ENCODE measurements at places on chromosomes 12 and 14.

GRCh38 chr12:64088431-64089349 lies 133.4 kb downstream of the KICS2 start:
- DNase-seq = peak; percentile 69

GRCh38 chr12:76674669-76675315 lies 89.1 kb upstream of the ZDHHC17 start:
- no peak for DNase-seq

- peak; percentile 18 for DNase-seq
These were observed 24.3 kb downstream of the SYNDIG1L start for GRCh38 chr14:74401504-74402241.

- DNase-seq = no peak
These were observed 2.4 kb downstream of the VPS37B start for GRCh38 chr12:122893208-122894153.

GRCh38 chr12:5307065-5307464 lies 124.8 kb upstream of the NTF3 start:
- no peak for DNase-seq

- no peak for DNase-seq
These were observed 135.7 kb downstream of the TMEM132C start for GRCh38 chr12:128402486-128403243.

DNA sequence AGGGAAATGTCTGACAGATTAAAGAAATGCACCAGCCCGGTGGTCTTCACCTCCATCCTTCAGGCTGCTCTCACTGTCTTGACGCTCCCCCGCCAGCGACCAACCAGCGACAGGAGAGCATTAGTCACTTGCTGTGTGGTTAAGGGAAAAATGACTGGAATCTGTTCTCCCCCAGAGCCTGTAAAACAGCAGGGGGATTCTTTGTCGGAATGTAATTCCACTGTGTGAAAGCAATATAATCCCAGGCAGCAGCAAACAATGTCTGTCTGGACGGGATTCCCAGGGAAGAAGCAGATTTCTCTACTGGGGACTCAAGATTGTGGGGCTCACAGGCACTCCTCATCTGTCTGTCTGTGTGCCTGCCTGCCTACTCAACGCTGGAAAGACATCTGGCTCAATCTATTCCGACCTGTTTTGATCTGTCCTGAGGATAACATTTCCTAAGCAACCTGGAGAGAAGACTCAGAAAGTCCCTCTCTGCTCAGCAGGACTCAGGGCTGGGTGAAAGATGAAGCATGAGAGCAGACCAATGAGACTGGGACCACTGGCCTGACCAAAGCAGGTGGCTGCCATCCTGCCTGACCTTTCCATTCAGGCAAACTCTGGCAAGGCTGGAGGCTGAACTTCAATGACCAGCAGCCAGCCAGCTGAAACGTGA lies 54.6 kb downstream of the NUAK1 start:
- no peak for DNase-seq

DNA sequence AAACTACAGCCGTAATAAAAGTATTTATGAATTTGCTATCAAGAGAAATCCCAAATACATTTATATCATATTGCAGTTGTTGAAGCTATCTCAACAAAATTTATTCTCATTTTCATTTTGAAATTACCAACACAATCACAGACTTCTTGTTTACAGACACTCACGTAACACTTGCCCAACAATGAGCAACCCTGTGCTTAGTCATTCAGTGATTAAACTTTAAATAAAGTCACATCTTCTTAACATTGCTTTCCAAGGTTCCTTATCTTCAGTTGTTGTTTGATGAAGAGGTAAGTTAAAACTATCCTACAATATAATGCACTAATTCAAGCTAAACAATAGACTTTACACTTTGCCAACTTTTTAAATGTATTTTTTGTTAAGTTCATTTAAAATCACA lies 601.8 kb downstream of the SLC16A7 start:
- DNase-seq = no peak

- no peak for DNase-seq
These were observed 15.1 kb downstream of the GLRX5 start for GRCh38 chr14:95549656-95550585.

DNA sequence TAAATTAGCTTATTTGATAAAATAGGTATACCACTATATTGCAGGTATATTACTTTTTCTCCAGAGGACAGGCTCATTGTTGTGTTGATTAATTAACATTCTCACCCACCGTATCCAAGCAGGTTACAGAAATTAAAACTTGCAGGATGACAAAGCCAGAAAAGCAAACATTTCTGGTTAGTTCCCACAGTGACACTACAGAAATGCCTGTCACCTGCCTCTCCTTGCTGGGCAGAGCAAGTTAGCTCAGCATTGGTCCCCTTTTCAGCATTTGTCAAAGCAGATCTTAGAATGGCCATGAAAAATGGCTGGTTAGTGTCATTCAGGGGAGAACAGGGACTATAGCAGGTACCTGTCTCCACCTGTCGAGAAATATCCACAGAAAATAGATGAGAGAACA lies 38.8 kb downstream of the RMST start:
- no peak for DNase-seq

- DNase-seq = peak; percentile 66
These were observed at the start of gene FAM234B for GRCh38 chr12:13044002-13044905. Gene FAM234B, plus strand, starts transcription at chr12:13044381. Its CDS starts 23 bp downstream, at chr12:13044404.

DNA sequence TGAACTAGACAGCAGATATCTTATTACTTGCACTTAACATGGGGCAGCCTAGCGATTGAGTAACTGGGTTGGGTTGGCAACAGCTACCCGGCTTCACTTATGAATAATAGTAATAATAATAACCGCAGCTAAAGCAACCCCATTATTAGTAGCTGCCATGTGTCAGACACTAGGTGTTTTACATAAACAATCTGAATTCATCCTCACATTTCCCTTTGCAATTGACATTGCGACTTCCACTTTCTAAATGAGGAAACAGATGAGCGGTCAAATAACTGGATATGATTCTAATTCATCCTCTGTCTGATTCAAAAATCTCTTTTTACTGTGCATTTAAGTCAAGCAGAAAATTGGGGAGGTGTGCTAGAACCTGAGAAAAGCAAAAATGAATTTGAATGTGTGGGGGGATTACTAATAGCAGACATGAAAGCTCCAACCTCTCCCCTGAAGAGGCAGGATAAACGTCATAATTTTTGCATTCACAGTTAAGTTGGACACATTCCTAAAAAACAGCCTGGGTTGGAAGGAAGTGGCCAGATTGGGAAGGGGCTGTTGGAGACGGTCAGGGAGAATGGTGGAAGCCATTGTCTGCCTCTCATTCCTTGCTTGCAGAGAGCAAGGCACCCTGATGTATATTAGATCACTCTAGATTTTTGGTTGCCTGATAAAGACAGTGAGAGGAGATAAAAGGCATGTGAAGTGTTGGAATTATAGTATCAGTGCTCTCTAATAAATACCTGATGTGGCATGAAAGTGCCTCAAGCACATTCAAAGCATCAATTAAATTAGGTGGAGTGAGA lies 13.1 kb downstream of the EMP1 start:
- no peak for DNase-seq

GRCh38 chr12:110590806-110591326 lies 7.7 kb upstream of the PPTC7 start:
- no peak for DNase-seq

- DNase-seq = no peak
These were observed at the start of gene ACOT4 for GRCh38 chr14:73591690-73592449. Gene ACOT4, plus strand, starts transcription at chr14:73591873. Its CDS starts 87 bp downstream, at chr14:73591960.

DNA sequence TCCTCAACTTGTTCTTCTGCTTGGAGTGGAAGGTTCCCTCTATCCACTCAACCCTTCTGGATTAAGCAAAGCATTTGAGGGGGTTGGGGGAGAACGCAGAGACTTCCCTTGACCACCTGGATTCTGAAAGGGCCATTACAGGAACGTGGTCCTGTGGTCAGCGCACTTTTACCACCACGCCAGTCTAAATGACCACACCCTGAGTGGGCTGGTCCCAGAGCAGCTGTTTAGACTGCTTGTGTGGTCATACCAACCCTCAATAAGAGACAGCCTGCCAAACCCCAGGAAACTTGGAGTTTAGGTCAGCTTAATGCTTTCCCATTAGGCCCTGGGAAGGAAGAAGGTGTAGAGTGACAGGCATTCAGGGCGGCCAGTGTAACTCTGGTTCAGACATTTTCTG lies 165.5 kb upstream of the ATP2B1 start:
- DNase-seq = no peak

DNA sequence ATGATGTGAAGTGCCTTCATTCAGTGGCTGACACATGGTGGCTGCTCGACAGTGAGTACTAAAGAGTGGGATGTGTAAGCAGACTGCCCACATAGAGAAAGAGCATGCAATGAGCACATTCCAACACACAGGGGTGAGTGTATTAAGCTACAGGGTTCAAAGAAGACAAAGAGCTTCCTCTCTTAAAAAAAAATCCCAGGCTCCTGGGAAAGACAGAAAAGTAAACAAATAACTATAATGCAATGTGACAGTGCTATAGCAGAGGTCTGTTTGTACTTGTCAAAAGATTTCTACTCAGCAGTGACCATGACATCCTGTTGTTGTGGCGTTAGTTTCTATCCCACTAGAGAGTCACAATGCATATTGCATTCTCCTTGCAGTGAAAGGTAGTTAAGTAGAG lies 12.4 kb upstream of the PCNX1 start:
- DNase-seq = no peak

DNA sequence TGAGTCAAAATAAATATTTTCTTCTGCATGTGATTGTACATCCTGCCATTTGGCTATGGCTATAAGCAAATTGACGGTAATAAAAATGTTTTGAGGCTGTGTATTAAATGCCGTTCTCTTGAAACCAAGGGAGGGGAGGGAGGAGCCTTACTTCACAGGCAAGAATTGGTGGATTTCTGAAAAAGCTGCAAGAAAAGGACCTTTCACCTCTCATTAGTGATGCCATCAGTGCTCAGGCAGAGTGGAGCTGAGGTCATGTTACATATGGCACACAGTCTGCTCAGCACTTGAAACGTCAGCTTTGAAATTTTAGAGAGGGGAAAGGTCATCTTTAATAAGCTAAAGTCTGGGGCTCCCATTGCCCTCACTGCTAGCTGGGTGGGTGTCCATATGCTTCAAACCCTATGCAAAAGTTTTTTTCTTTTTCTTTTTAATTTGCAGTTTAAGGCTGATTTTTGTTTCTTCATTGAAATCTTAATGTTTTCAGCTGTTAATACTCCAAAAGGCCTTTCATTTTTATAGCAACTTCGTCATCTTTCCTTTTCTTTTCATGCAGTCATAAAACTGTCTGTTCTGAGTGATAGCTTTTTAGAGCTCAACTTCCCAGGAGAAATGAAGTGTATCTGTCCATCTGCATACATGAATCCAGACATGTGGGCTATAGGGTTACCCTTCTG lies 9.8 kb upstream of the SIX1 start:
- DNase-seq = no peak

- no peak for DNase-seq
These were observed 11.1 kb upstream of the FBRSL1 start for GRCh38 chr12:132478845-132479244.

GRCh38 chr14:104810316-104810715 lies 9.4 kb downstream of the ZBTB42 start:
- no peak for DNase-seq

GRCh38 chr12:110373425-110373824 lies 30.1 kb downstream of the ANAPC7 start:
- DNase-seq = no peak

DNA sequence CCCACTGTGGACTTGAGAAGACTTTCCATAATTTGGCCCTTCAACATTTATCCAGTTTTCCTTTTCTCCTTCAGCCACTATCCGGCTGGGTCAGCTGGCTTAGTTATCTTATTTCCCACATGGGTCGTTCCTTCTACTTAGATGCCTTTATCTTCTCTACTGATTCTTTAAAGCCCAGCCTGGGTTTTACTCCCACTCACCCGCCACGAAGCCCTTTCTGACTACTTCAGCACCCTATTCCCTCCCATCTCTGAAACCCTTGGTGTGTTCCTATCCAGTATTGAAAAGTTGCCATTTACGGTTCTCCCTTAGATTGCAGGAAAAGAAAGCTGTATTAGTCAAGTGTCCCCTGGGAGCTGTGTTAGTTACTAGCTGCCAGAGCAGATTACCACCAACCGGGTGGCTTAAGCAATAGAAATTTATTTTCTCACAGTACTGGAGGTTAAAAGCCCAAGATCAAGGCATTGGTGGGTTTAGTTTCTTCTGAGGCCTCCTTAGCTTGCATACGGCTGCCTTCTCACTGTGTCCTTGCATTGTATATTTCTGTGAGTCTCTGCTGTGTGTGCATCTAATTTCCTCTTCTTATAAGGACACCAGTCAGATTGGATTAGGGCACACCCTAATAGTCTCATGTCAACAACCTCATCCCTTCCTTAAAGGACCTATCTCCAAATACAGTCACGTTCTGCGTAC lies 105.5 kb downstream of the GPATCH2L start:
- DNase-seq = no peak

DNA sequence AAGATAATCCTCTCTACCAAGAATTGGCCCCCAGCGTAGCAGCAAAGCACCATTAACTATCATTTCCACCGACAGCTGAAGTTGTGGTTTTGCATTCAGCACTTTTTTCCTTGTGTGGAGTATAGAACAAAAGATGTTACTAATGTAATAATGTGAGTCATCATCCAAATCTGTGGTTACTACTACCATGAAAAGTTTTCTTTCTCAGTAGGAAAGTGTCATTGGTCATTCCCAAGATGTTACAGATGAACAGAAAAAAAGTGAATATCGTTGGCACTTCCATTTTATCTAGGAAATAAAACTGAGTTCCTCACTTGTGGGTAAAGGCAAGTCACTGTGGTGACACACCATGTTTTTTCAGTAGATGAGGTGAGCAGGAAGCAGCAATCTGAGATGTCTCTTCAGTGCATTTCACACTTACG lies 30.3 kb upstream of the IFNG start:
- no peak for DNase-seq

GRCh38 chr12:91133871-91134270 lies 22.6 kb upstream of the LUM start:
- no peak for DNase-seq

- no peak for DNase-seq
These were observed 31.7 kb upstream of the GPRC5A start for GRCh38 chr12:12859690-12860089.

DNA sequence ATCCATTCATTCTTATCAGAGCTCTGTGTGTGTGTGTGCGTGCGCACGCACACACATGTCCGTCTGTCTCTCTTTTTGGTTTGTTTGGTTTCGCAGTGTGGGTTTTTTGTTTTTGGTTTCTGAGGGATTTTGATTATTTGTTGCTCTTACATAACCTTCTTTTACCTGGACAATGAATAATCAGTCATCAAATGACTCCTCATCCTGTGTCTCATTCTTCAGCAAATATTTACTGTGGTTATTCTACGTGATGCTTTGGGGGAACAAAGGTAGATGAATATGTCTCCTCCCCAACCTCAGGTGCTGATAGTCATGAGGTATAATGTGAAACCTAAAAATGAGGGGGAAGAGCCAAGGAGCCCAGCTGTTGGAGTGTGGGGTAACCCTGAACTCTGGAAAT lies 92.4 kb downstream of the SAMD4A start:
- DNase-seq = no peak

DNA sequence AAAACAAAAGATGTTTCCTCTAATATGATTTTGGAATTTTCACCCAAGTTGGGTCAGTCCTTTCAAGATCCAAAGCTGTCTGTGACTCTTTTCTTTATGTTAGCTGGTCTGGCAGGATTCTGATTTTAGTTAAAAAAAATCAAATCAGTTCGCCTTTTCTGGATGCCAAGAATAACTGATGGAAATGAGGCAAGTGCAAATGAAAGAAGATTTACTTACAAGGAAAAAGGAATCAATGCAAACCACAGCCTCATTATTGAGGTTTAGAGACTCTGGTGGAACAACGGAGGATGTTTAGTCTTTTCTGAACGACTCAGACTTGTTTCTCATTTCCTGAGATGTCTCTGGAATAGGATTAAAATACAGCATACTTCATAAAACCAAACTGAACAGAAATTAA lies 117.0 kb upstream of the DYRK2 start:
- no peak for DNase-seq

Data from gastrocnemius medialis (tissue), 4 donors.